ENCODE measurements at places on chromosomes 16 and 17.

GRCh38 chr16:56738221-56738620 lies 8.3 kb downstream of the NUP93 start:
- DNase-seq: no peak

- no peak for DNase-seq
Measured at GRCh38 chr16:69482410-69482991, 58.1 kb downstream of the CYB5B start.

- DNase-seq: peak; percentile 69
Measured at GRCh38 chr17:4509401-4509800, 10.7 kb downstream of the SPNS2 start.

DNA sequence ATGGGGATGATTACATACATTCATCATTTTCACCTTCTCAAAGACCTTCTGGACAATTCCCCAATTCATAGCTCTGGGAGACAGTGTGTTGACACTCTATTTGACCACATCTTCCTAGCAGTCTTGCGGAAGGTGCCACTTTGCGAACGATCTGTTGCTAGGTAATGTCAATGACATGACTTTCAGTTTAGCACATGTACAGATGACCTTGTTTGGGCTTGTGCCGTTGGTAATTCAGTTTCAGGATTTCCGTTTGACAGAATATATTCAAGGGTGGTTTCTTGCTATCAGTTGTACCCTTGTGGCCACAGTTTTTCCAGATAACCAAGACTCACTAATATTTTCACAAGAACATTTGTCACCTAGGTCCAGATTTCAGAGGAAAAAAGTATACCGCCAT lies 478.2 kb downstream of the WWOX start:
- DNase-seq: no peak

- no peak for DNase-seq
Measured at GRCh38 chr16:65254144-65254543, 132.3 kb upstream of the CDH11 start.

GRCh38 chr17:34793231-34793908 lies 167.9 kb downstream of the CCT6B start:
- no peak for DNase-seq

- DNase-seq: no peak
Measured at GRCh38 chr16:10984509-10984908, 40.1 kb downstream of the CLEC16A start.

DNA sequence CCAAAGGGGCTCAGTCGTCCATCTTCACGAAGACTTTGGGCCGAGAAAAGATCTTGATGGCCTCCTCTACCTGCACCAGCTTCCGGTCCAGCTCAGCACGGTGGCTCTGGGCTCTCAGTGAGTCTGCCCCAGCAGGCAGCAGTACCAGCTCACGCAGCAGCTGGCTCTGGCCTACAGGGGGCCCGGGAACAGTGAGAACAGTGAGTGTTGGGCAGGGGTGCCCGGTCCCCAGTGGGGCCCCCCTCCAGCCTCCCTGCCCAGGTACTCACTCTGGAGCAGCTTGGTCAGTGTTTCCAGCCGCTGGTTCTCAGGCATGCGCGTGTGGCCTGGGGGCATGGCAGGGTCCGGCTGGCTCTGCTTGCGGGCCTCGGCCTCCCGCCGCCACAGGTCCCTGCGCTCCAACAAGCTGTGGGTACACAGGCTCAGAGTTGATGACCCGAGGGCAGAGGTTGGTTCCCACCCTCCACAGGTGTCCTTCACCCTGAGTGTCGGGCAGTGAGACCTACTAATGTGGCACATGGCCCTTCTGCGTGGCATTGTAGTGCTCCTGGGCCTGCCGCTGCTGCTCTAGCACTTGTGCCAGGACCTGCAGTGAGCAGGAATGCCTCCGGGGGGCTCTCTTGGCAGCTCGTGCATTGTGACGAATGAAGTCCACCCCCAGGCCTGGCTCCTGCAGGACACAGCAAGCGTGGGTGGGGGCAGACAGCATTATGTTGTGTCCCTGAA lies 2.6 kb downstream of the PARD6A start:
- DNase-seq: peak; percentile 58

DNA sequence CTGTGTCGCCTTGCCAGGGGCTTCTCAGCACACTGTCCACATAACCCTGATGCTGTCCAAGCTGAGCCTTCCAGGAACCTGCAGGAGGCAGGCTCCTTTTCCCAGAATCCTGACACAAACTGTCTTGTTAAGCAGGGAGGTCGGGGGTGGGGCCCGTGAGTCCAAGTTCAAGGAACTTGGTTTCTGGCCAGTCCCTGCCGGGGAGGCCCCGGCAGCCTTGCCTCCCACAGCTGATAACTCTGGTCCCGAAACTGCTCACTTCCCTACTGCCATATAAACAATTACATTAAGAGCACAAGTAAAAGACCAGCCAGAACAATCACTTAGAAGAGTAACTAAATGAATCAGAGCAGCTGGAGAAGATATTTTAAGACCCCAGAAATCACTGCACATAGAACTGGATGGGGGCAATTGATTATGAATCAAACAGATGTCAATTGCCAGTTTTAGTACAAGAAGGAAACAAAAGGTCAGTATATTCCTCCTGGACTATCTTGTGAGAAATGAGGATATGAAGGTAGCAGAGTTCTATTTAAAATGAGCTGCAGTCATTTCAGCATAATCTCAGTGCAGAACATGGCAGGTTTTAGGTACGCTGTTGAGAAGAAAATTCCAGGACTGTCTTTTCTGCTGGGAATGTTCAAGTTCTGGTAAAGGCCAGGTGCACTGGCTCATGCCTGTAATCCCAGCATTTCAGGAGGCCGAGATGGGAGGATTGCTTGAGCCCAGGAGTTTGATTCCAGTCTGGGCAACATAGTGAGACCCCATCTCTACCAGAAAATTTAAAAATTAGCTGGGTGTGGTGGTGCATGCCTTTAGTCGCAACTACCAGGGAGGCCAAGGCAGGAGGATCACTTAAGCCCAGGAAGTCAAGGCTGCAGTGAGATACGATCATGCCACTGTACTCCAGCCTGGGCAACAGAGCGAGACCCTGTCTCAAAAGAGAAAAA lies 169.8 kb downstream of the PITPNC1 start:
- no peak for DNase-seq

GRCh38 chr17:63555500-63556156 lies 5.4 kb downstream of the DCAF7 start:
- DNase-seq: no peak

- no peak for DNase-seq
Measured at GRCh38 chr16:1528921-1529537, 4.4 kb upstream of the TMEM204 start.

GRCh38 chr16:84302111-84302954 lies 7.7 kb downstream of the WFDC1 start:
- DNase-seq: no peak

- peak; percentile 62 for DNase-seq
Measured at GRCh38 chr16:79599837-79600637, 500 bp downstream of the MAF start.

- DNase-seq: no peak
Measured at GRCh38 chr17:44318077-44318892, 6.3 kb downstream of the SLC25A39 start.

GRCh38 chr17:2982854-2983253 lies 80.6 kb downstream of the OR1D5 start:
- no peak for DNase-seq

GRCh38 chr16:58418601-58419000 lies 26.3 kb downstream of the GINS3 start:
- DNase-seq: no peak

GRCh38 chr17:78226759-78227454 lies 4.5 kb upstream of the TMEM235 start:
- no peak for DNase-seq

DNA sequence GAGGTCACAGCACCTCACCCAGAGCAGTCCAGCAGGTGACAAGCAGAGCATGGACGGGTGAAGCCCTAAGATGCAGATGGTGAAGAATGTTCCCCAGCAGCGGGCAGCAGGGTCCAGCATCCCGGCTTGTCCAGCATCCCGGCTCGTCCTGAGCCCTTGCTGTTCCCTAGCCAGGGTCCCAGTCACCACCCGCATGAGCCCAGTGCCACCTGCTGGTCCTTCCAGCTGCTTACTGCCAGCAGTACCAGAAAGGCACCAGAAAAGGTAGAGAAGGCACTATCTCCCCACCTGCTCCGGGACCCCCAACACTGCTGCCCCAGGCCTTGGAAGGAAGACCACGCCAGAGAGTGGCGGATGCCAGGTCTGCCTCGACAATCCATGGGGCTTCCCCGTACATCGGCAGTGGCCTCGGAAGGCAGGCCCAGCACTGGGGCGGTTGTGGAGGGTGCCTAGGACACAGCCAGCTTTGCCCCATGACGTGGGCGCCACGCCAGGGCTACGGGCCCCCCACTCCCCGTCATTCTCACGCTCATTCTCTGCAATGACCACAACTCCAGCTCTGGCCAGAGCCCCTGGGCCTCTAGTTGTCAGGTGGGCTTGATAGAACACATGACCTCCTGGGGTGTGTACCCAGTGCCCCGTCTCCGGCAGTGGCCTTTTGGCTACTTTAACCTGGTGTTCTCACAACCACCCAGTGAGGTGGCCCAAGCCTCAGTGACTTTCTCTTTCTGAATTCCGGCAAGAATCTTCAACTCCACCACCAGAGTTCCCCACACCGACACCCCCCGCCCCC lies 1.4 kb downstream of the CENPX start:
- DNase-seq: peak; percentile 81

GRCh38 chr17:55897301-55897700 lies 146.4 kb downstream of the PCTP start:
- no peak for DNase-seq

DNA sequence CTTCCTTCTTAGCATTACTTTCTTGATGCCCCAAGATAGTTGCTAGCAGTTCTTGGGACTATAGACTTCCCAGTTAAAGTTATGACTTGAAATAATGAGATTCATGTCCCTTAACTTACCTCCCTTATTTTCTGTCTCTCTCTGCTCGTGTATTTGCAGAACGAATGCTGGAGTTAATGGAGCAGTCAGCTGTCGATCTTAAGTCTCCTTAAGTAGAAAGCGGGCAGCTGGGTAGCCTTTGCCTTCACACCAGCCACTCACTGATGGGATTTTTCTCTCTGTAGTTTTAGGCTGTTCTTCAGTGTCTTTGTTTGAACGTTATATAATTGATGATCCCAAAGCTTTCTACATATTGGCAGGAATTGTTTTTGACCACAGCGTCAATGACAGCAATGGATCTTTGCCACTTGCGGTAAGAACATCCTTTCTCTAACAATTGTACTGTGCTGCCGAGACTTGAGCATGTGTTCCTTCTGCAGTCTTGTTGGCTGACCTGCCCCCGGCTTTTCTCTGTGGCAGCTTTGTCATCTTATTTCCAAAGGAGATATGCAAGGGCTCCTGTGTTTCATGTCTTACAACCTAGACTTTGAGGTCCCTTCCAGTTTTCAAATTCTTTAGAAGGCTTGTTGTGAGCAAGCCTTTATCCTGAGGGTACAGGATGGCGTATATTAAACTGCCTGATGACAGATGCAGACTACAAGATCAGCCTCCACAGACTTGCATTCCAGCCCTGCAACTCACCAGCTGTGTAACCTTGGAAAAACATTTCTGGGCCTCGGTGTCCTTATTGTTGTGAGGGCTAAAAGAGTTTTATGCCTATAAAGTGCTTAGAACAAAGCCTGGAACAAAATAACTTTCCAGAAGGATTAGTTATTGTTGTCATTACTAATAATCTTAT lies 25.1 kb upstream of the ABCA3 start:
- no peak for DNase-seq

- no peak for DNase-seq
Measured at GRCh38 chr17:21517538-21518293, 141.6 kb downstream of the KCNJ12 start.

DNA sequence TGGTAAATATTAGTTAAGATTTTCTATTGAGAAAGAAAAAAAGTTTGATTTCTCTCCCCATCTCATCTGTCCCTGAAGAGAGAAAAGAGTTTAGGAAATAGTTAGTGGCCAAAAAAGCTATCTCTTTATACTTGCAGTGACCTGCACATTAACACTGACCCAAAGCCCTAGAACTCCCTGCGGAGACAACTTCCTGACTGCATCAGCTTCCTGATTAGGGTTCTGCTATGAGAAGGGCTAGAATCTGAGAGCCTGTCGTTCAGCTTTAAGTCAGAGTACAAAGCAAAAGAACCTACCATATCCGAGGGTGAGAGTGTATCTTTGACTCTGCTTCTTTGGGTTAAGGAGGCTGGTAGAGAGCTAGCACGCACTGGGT lies 24.7 kb downstream of the LIMD2 start:
- DNase-seq: no peak

GRCh38 chr16:89297156-89297874 lies 79.8 kb downstream of the ZNF778 start:
- no peak for DNase-seq

DNA sequence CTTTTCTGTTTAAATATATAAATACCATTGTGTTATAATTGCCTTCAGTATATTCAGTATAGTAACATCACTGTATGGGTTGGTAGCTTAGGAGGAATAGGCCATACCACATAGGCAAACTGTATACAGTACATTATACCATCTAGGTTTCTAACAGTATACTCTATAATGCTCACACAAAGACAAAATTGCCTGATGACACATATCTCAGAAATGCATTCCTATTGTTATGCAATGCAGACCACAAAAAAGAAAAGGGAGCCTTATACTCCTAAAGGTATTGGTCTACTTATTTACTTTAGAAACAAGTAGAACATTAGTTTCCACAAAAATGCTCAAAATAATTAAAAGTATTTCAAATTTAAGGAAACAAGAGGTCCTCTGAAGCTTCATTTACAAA lies 47.9 kb downstream of the SETD6 start:
- no peak for DNase-seq

- DNase-seq: no peak
Measured at GRCh38 chr17:76667786-76668453, 24.4 kb upstream of the ST6GALNAC1 start.

- no peak for DNase-seq
Measured at GRCh38 chr17:19264681-19265080, 27.5 kb downstream of the EPN2 start.

- DNase-seq: no peak
Measured at GRCh38 chr16:56413381-56413780, 12.0 kb downstream of the AMFR start.

GRCh38 chr17:48597528-48597777 lies 3.9 kb upstream of the HOXB5 start:
- DNase-seq: no peak

DNA sequence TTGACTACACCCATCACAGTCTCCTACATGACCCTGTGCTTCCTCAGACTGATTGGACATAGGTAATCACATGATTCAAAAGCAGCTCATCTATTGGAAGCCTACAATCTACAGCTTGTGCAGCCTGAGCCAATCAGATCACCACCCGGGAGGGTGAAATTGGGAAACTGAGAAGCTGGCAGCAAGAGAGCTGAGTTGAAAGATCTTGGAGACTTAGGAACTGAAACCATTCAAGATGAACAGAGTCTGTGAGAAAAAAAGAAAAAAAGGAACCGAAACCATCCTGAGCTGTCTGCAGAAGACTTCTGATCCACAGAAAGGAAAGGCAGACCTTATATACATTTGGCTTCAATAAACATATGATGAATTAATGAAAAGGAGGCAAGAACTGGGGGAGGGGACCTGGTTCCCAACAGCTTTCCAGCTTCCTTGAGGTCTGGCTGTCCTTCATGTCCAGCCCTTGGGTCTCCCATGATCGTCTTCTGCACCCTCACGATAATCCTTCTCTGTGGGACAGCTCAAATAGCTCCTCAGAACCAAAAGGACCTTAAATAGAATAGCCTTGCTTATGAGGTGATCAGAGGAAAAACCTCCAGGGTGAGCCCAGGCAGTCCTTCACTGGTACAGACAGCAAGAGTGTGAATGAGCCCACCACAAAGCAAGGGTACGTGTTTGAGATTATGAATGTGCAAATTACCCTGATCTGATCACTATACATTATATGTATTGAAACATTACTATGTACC lies 32.6 kb downstream of the PLXDC1 start:
- no peak for DNase-seq

All from activated naive CD4-positive, alpha-beta T cell treated with anti-CD3 and anti-CD28 coated beads, Interleukin-2, amount 10 ng/mL, durations not matched to agents 7 days and 5 days (primary cell).